ENCODE measurements at places on chromosomes 2 and 18.

GRCh38 chr2:63775191-63775590 is 66.5 kb upstream of the UGP2 start:
- DNase-seq: no peak

- DNase-seq: no peak
These were observed 27.5 kb downstream of the CNRIP1 start for GRCh38 chr2:68292108-68292710.

- DNase-seq: no peak
These were observed 36.0 kb downstream of the FARP2 start for GRCh38 chr2:241391892-241392665.

GRCh38 chr18:32753656-32754260 is 19.1 kb downstream of the KLHL14 start:
- no peak for DNase-seq

DNA sequence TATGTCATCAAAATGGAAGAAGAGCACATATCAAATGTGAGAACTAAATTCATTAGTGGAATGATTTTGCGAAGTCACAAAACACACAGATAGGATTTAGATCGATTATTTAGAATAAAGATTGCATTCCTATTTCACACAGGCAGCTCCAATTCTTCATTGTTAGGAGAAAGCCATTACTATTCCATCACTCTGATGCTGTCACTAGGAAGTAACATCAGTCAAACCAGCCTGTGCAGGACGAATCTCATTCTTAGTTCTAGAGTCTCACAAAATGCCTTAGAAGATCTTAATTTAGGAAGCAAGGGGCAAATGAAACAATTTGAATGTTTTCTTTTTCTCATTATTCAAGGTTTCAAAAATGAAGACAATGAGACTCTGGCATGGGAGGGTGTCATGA is 44.0 kb upstream of the SPP2 start:
- DNase-seq: no peak

GRCh38 chr2:205657579-205657978 is 24.7 kb upstream of the NRP2 start:
- no peak for DNase-seq

DNA sequence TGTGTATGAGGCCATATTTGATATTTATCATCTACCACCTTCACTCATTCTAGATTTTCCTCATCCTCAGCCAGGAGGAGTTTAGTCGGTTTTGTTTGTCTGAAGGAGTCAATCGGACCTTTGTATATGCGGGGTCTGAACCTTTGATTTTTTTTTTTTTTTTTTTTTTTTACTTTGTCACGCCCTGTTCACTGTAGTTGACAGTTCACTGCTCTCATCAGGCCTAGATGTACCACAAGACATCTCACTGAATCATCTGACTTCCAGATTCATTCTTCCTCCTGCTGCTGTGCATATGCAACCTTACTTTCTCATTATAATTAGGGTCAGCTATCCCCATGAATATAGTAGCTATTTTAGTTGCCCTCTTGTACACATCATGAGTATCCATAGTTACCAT is 133.2 kb downstream of the ARHGAP15 start:
- no peak for DNase-seq

DNA sequence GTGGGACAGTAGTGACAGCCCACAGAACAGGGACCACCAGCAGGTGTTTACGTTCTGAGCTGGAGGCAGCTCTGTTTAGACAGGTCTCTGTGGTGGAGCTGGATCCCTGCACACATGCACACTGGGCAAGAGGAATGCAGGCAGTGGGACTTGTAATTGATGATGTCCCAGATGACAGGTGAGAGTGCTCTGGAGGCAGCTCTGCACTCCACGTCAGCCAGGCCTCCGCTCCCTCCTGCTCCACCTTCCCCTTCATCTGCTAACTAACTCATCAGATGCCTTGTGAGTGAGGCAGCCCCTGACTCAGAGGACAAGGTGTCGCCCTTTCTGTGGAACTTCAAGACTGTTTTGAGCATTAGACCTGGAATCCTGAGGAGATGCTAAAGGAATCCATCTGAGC is 53.2 kb downstream of the SH3YL1 start:
- DNase-seq: no peak

- DNase-seq: peak; percentile 54
These were observed 131.5 kb downstream of the ZNF532 start for GRCh38 chr18:58996131-58996641.

GRCh38 chr2:218811382-218811781 is 20.2 kb downstream of the PRKAG3 start:
- DNase-seq: no peak

DNA sequence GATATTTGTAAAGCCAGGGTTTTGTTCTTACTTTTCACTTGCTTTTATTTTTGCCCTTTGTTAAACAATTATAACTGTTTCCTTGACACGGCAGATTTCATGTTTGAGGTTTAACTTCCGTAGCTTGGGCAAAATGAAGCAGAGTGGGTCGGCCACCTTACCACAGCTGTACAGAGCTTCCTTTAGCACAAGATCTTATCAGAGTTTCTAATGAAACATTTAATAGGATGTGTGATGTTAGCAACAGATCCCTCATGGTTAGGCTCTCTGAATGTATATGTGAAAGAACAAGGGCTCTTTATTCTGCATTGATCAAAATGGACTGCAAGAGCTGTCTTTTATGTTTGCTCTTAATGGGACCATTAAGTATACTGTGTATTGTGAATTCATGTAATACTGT is 22.3 kb downstream of the RNF125 start:
- no peak for DNase-seq

DNA sequence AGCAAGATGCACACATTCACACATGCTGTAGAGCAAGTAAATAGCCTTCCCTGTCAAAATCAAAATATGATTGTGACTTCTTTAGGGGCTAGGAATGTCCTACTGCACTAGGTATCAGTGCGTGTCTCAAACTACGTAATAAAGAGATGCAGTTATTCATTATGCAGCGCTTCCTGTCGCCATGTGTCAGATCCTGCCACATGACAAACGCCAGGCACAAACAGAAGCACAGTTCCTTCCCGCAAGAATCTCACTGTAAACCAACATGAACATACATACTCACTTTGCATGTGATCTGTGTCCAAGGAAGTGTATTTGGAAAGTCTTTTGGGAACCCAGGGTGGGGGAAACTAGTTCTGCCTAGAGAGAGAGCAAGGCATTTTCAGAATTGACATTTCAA is 599.9 kb downstream of the RNF144A start:
- no peak for DNase-seq
